ENCODE measurements at places on chromosomes 6 and 20. TPM values are rescaled to one million over a fixed set of nuclear protein-coding genes. Genes with fewer than 3 reads are reported as not detected.

GRCh38 chr6:120576061-120576460 lies 758.2 kb downstream of the TBC1D32 start:
- DNase-seq = no peak

GRCh38 chr6:87590990-87591389 lies 1.1 kb downstream of the ORC3 start:
- no peak for DNase-seq

GRCh38 chr20:9332791-9333479 lies 181.5 kb upstream of the LAMP5 start:
- DNase-seq = no peak

- no peak for DNase-seq
Observed at GRCh38 chr20:17747431-17747846, 47.7 kb downstream of the BANF2 start.

GRCh38 chr6:56766806-56767178 lies 124.1 kb upstream of the DST start:
- no peak for DNase-seq

- DNase-seq = no peak
Observed at GRCh38 chr20:61761453-61762166, 304.1 kb downstream of the TAF4 start.

DNA sequence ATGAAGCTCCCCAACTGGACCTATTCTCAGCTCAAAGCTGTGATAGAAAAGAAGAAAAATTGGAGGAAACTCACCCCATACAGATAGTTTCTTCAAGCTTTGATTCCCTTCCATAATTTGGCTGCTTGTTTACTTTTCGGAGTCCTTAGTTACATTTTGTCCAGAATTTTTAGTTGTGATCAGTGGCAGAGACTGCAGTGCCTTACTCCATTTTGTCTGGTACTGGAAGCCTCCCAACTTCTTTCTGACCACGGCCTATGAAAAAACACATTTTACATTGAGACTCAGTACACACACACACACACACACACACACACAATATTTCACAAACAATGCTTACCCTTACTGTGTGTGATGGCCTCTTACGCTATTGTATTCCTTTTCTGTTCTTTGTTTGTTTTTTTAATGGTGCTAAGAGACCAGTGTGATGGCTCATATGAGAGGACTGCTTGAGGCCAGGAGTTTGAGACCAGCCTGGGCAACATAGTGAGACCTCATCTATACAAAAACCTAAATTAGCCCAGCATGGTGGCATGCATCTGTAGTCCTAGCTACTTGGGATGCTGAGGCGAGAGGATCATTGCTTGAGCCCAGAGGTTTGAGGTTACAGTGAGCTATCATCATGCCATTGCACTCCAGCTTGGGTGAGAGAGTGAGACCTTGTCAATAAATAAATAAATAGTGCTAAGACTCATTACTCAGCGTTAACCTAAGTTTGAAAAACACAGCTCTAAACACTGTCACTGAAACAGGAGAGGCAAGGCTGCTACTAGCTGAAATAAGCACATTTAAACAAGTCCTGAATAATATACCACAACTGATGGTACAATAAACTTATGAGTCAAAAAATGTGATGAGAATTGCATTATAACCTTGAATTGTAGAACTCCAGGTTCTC lies 13.8 kb upstream of the RNF8 start:
- DNase-seq = no peak

- no peak for DNase-seq
Observed at GRCh38 chr6:25027221-25027916, 91.6 kb upstream of the RIPOR2 start.

- no peak for DNase-seq
Observed at GRCh38 chr20:51747182-51747911, 20.8 kb downstream of the ATP9A start.

- no peak for DNase-seq
Observed at GRCh38 chr20:45874576-45874975, 6.5 kb upstream of the ZSWIM1 start.

- no peak for DNase-seq
Observed at GRCh38 chr20:50250679-50251382, 60.2 kb downstream of the CEBPB start.

DNA sequence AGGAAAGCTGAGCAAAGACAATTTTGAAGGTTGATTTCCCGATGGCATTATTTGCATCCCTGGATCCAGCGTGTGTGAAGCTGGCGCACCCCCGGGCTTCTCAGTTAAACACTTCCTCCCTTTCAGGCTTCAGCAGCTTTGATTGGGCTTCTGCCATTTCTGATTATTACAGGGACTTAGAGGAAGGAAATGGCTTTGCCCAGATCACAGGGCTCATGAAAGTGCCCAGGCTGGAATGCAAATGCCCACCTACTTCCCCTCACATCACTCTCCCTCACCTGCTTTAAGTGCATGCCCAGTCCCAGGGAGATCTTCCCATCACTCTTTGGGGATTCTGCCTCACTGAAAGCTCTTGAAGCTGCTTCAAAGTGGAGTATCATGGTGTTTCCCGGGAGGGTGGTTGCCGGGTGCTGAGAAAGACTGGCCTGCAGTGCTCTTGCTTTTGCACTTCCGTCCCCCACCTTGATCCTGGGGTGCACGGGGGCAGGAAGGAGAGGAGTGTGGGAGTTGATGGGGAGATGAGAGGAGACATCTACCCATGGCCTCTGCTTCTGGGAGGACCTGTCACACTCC lies 28.3 kb downstream of the PHACTR3 start:
- DNase-seq = no peak

- DNase-seq = peak; percentile 15
Observed at GRCh38 chr6:83884523-83884922, 25.0 kb downstream of the CYB5R4 start.

GRCh38 chr6:113879186-113880096 lies 22.3 kb downstream of the MARCKS start:
- DNase-seq = no peak

DNA sequence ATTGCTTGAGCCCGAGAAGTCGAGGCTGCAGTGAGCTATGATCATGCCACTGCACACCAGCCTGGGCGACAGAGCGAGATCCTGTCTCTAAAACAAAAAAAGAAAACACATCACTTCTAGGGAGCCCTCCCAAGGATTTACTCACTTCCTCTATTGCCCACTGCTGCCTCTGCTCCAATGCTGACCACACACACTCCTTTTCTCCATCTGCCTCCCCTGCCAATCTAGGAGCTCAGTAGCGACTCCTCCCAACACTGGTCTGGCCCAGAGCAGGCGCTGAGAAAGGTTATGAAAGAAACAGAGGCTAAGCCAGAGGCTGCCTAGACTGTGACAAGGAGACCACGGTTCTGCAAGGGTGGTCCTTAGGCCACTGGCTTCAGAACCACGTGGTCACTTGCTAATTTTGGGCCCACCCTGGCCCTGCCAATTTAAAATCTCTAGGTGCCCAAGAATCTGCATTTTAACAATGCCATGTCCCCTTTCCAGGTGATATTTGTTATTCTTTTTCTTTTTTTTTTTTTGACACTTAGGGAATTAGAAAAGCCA lies 1.3 kb upstream of the E2F1 start:
- no peak for DNase-seq

- no peak for DNase-seq
Observed at GRCh38 chr6:149961728-149962425, 1.9 kb upstream of the ULBP1 start.

DNA sequence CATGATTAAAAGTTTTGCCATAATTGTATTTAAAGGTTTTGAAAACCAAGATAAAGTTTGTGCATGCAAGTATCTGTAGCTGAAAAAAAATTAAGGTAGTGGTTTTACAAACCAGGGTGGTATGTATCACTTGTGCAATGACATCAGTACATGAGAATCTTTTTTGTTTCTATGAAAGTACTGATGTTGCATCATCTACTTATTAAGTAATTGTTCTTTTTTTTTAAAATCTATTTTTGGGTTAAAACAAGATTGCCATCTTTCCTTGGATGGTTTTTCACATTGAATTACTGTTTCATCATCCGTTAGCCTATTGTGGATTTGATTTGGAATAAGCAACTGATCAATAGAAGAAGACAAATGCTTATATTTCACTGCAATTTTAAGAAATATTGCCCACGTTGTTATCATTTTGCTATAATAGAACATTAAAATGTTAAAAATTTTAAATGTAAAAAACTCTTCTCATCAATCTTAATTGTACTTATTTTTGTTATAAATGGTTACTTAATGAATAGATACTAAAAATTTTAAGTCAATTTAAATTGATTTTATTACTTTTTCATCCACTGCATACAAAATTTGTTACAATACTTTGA lies 39.8 kb upstream of the TAGAP start:
- DNase-seq = no peak

DNA sequence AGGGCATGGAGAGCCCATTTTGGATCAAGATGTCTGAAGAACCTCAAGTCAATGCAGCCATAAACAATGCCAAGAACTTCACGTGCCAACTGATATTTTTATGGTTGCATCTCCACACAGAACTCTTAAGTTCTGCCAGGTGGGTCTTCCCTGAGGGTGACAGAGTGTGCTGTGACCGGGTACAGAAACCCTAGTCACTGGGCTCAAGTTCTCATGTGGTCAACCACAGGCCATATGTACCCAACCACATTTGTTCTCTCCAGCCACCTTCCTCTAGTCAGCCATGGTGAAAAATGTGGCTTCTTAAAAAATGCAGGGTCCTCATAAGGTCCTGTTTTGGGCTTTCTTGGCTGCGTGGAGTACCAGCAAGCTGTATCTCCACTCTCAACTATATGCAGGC lies 48.9 kb downstream of the CLIC5 start:
- DNase-seq = no peak

DNA sequence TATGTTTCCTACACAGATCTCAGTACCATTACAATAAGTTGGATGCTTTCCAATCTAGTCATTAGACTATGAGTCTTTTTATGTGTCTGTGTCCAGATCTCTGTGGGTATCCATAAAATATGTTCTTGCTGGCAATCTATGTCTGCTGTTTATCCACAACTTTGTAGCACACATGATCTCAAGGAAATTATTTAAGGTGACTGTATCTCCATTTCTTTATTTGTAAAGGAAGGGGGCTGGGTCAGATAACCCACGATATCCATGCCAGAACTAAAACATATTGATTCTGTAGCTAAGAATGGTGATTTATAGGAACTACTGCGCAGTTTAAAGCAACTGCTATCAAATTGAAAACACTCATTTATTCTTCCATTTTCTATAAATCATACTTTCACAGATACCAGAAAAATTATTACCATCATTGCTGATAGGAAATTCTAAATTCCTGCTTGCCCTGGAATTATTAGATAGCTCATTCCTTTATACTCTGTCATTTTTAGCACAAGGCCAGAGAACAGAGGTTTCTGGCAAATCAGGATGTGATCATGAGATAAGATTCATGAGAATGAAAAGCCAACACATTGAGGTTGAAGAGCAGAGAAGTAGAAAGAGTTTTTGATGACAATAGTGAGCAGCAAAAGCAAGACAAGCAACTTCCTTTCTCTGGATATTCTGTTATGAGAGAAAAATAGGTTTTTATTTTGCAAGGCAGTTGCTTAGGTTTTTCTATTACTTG lies 851.4 kb upstream of the CITED2 start:
- no peak for DNase-seq

DNA sequence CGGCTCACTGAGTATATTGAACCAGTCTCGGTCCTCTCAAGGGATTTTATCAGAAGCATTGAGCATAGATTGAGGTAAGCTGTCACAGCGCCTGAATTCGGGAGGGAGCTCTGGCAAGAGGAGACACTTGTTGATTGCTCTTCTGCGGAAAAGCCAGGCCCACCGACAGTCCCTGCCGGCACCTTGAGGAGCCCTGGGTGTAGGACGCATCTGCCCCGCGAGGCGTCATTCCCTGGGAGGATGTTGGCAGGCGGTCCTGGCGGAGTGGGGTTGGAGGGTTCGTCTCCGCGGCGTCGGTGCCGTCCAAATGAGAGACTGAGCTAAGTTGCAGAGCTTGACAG lies 843 bp downstream of the FBXO9 start:
- peak; percentile 36 for DNase-seq

DNA sequence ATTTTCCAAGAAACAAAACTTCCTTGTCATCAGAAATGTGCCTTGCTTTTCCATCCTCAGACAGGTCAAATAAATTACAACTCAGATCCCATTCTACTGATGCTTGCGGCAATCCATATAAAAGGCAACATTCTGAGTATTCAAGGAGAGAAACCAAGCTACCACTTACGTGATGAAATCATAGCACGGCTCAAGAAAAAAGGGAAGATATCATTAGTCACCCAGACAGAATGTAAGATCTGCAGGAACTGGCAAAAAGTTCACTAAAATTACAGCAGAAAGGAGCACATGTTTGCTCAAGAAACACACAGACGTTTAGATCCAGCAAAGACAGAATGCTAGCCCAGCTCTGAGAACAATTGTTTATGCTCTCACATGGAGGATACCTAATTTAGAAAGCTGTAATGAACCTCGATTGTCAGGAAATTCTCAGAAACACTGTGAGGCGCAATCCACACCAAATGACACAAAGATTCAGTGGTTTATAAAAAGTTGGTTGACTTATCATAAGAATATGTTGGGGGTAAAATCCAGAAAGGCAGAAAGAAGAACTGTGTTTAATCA lies 304.2 kb downstream of the ADGRG6 start:
- no peak for DNase-seq

GRCh38 chr6:33610067-33610466 lies 11.1 kb upstream of the ITPR3 start:
- DNase-seq = no peak

Gene NOTCH4
- 17.2 TPM for polyA plus RNA-seq

Gene GRM1
- 0.11 TPM for polyA plus RNA-seq

Gene IFT52
- polyA plus RNA-seq = 72.4 TPM

Gene COQ3
- polyA plus RNA-seq = 12.1 TPM

Gene ANGPT4
- polyA plus RNA-seq = 0.20 TPM

Gene RIN2
- polyA plus RNA-seq = 38.2 TPM

Gene HLA-DRB1
- 61.1 TPM for polyA plus RNA-seq

Gene SLC17A3
- 0.74 TPM for polyA plus RNA-seq

Gene NKX2-2
- not detected for polyA plus RNA-seq

Gene CST5
- 0.39 TPM for polyA plus RNA-seq

Gene F13A1
- polyA plus RNA-seq = 11.0 TPM

Gene PBOV1
- not detected for polyA plus RNA-seq

All from renal cortex interstitium (tissue), 15 donors.